Neural crest cell (in vitro differentiated cells): ENCODE measurements at places on chromosomes 5 and 9. TPM values are rescaled to one million over a fixed set of nuclear protein-coding genes. Genes with fewer than 3 reads are reported as not detected.

The NFIL3 gene
- 16.2 and 16.8 TPM in 2 replicates for total RNA-seq

The PJA2 gene
- 51.2 TPM in 2 replicates for total RNA-seq

The CCDC183 gene
- 0.93 and 1.4 TPM in 2 replicates for total RNA-seq

The OLFML2A gene
- 0.09 and 0.14 TPM in 2 replicates for total RNA-seq

GRCh38 chr5:132397224-132397623 lies 27.7 kb downstream of the SLC22A5 start:
- no peak overlapping the region for H3K4me3 ChIP-seq
- H3K27me3 ChIP-seq: peaks cover 20% of the 10 kb centered on the region
- H3K4me1 ChIP-seq: no peaks in the 10 kb centered on the region
- DNase-seq: no peak
- H3K36me3 ChIP-seq: no peaks in the 10 kb centered on the region
- H3K27ac ChIP-seq: no peak overlapping the region

DNA sequence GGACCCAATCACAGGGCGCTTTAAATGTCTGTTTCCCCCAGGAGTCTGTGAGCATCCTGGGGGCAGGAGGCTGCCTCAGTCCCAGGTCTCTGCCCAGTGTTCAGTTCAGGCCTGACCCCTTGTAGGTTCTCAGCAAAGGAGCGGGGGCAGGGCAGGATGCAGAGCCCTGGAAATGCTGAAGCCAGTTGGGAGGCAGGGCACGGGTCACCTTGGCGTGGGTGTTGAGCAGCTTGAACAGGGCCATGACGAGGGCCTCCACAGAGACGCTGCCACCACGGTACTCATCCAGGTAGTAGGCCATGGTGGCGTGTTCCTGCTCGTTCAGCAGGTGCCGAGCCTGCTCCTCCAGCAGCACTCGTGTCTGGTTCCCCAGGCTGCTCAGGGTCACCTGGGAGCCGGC lies 36.3 kb upstream of the AKNA start:
- no peaks in the 10 kb centered on the region for H3K36me3 ChIP-seq
- no peak overlapping the region for H3K27ac ChIP-seq
- no peak overlapping the region for H3K4me3 ChIP-seq
- DNase-seq: no peak
- H3K4me1 ChIP-seq: no peaks in the 10 kb centered on the region

GRCh38 chr9:129026442-129027223 lies 1.5 kb downstream of the SH3GLB2 start:
- peaks cover 44% of the 10 kb centered on the region for H3K4me1 ChIP-seq
- no peaks in the 10 kb centered on the region for H3K36me3 ChIP-seq

- H3K4me3 ChIP-seq: no peak overlapping the region
- no peaks in the 10 kb centered on the region for H3K36me3 ChIP-seq
- H3K4me1 ChIP-seq: peaks cover 7% of the 10 kb centered on the region
- H3K27me3 ChIP-seq: no peaks in the 10 kb centered on the region
- H3K27ac ChIP-seq: no peak overlapping the region
Measured at GRCh38 chr5:39466846-39467245, 42.1 kb upstream of the DAB2 start.

DNA sequence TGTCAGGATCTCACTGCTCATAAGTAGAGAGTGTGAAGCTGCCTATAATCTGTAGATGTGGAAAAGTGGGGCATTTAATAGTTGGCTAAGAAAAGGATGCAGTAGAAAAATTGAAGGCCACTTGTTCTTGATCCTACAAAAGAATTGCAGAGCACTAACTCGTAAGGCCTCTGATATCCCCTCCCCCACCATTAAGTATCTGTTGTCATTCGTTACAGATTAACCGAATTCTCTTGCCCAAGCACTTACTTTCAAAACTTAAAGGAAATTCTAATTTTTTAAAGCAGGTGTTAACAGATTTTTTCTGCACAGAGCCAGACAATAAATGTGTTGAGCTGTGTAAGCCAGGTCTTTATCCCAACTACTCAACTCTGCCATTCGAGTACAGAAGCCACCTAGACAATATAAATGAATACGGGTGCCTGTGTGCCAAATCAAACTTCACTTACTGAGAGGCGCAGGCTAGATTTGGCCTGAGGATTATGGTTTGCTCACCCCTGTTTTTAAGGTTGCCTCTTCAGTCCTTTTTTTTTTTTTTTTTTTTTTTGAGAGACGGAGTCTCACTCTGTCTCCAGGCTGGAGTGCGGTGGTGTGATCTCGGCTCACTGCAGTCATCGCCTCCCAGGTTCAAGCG lies 234.8 kb downstream of the RFK start:
- peaks cover 7% of the 10 kb centered on the region for H3K4me1 ChIP-seq
- no peaks in the 10 kb centered on the region for H3K27me3 ChIP-seq
- H3K4me3 ChIP-seq: no peak overlapping the region
- no peaks in the 10 kb centered on the region for H3K36me3 ChIP-seq
- H3K27ac ChIP-seq: no peak overlapping the region
- no peak for DNase-seq

- peaks cover 4% of the 10 kb centered on the region for H3K36me3 ChIP-seq
- no peaks in the 10 kb centered on the region for H3K27me3 ChIP-seq
- H3K4me1 ChIP-seq: peaks cover 27% of the 10 kb centered on the region
- H3K27ac ChIP-seq: no peak overlapping the region
Measured at GRCh38 chr5:142110046-142110531, 1.5 kb downstream of the NDFIP1 start.

GRCh38 chr5:140318792-140319191 lies 15.9 kb upstream of the PFDN1 start:
- H3K4me3 ChIP-seq: no peak overlapping the region
- no peak for DNase-seq
- no peak overlapping the region for H3K27ac ChIP-seq
- peaks cover 6% of the 10 kb centered on the region for H3K4me1 ChIP-seq
- no peaks in the 10 kb centered on the region for H3K27me3 ChIP-seq
- H3K36me3 ChIP-seq: no peaks in the 10 kb centered on the region

- H3K4me1 ChIP-seq: no peaks in the 10 kb centered on the region
- no peak overlapping the region for H3K4me3 ChIP-seq
- no peak overlapping the region for H3K27ac ChIP-seq
- H3K36me3 ChIP-seq: no peaks in the 10 kb centered on the region
- peaks cover 20% of the 10 kb centered on the region for H3K27me3 ChIP-seq
Measured at GRCh38 chr5:149121145-149121544, 20.1 kb upstream of the ABLIM3 start.

GRCh38 chr9:134036130-134036529 lies 10.8 kb downstream of the BRD3OS start:
- peaks cover under 1% of the 10 kb centered on the region for H3K4me1 ChIP-seq
- no peak overlapping the region for H3K4me3 ChIP-seq
- no peak for DNase-seq
- no peak overlapping the region for H3K27ac ChIP-seq
- H3K36me3 ChIP-seq: peaks cover 49% of the 10 kb centered on the region
- H3K27me3 ChIP-seq: no peaks in the 10 kb centered on the region

DNA sequence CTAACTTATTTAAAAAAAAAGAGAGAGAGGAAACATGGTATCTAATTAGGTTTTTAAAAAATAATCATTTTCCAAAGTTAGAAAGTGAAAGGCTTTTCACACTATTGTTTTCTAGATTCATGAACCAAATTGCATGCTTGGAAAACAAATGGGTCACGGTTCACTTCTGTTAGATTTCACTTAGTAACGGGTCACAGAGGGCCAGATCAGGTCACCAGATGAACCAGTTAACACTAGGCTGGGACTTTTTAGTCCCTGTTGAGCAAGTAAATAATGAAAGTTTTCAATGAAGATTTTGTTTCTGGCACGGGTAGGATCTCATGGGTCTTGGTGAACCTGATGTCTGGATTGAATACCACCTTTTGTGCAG lies 207.2 kb upstream of the RFX3 start:
- H3K27me3 ChIP-seq: no peaks in the 10 kb centered on the region
- DNase-seq: no peak
- peak overlapping the region; percentile 39 for H3K4me3 ChIP-seq
- no peak overlapping the region for H3K27ac ChIP-seq
- H3K4me1 ChIP-seq: peaks cover 13% of the 10 kb centered on the region

DNA sequence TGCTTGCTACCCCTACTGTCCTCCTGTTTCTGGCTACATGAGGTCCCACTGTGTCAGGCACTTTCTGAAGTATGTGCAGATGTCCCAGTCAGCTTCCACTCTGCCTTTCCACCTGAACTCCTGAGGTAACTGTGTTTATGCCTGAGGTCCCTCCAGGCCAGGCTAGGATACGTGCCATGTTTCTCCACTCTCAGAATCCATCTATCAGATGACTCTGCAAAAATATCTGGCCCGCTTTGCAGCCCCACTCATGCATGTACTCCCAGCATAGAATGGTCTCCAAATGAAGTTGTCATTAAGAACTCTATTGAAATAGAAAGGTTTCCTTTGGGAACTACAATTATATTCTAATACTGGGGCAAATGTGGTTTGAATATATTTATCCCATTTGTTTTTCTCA lies 231.9 kb upstream of the RASEF start:
- no peak for DNase-seq
- no peaks in the 10 kb centered on the region for H3K4me1 ChIP-seq
- no peak overlapping the region for H3K4me3 ChIP-seq

DNA sequence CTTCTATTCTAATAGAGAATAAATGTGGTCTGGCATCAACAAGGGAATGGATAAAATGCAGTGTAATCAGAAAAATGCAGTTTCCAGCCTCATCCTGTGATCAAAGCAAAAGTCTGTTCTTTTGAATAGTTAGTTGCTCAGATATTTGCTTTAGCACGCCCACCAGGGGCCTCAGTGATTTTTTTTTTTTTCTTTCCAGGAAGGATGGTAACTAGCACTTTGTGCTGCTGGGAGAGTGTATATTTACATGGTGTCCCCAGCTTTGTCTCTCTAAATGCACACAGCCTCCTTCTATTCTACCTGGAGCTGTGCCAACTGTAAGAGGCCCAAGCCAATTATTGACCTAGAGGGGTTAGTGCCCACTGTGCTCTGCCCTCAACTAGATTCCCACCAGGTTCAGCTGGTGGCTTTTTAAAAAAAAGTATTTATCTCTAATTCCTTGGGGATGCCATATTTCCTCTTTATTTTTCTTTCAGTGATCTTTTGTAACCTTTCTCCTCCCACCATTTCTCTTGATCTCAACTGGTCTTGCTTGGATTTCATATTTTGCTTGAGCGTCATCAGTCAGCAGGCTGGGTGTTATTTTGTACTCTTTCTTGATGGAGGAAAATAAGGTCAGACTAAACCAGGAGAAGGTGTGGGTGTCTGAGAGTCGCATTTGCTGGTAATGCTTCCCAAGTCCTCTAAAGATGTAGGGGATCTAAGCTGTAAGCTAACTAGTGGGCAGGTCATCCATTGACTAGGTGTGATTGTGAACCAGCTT lies 193.0 kb upstream of the C9orf72 start:
- H3K36me3 ChIP-seq: no peaks in the 10 kb centered on the region
- H3K4me1 ChIP-seq: peaks cover 25% of the 10 kb centered on the region
- no peak overlapping the region for H3K4me3 ChIP-seq
- no peak for DNase-seq
- no peaks in the 10 kb centered on the region for H3K27me3 ChIP-seq
- peak overlapping the region; percentile 79 for H3K27ac ChIP-seq

GRCh38 chr9:138024831-138025291 lies 147.3 kb downstream of the CACNA1B start:
- peaks cover 77% of the 10 kb centered on the region for H3K27me3 ChIP-seq
- H3K36me3 ChIP-seq: no peaks in the 10 kb centered on the region
- DNase-seq: no peak
- no peaks in the 10 kb centered on the region for H3K4me1 ChIP-seq
- no peak overlapping the region for H3K4me3 ChIP-seq

DNA sequence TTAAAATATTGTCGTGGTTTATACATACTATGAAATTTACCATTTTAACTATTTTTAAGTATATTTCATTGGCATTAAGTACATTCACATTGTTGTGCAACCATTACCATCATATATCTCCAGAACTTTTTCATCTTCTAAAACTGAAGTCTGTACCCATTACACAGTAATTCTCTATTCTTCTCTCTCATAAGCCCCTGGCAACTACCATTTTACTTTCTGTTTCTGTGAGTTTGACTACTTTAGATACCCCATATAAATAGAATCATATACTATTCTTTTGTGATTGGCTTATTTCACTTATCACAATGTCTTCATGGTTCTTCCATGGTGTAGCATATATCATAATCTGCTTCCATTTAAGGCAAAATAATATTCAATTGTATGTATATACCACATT lies 30.3 kb downstream of the NDUFS4 start:
- H3K27me3 ChIP-seq: no peaks in the 10 kb centered on the region
- H3K36me3 ChIP-seq: peaks cover 4% of the 10 kb centered on the region

DNA sequence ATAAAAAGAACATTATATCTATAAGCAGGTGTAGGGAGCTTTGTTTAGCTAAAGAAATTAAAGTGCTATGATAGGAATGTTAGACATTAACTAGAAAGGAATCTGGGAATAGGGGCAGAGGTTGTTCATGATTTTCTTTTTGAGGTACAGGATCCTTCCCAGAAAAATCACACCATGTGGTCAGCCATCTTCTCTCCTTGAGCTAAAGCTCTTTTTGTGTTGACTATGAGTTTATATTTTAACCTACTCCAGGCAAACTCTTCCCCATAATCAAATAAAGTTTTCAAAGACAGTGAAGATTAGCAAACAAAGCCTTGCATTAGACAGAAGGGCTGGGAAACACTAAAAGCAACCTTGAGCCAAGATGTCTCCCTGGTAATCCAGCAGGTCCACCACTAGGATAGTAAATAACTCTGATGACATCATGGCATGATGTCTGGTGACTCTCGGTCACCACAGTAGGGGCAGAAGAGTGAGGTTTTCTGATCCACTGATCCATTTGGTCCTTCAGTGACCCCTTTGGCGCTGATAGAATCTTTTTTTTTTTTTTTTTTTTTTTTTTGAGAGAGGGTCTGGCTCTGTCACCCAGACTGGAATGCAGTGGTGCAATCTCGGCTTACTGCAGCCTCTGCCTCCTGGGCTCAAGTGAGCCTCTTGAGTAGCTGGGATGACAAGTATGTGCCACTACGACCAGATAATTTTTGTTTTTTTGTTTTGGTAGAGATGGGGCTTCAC lies 30.6 kb upstream of the IL6ST start:
- no peak for DNase-seq
- H3K27me3 ChIP-seq: no peaks in the 10 kb centered on the region
- no peaks in the 10 kb centered on the region for H3K36me3 ChIP-seq
- no peak overlapping the region for H3K4me3 ChIP-seq
- no peak overlapping the region for H3K27ac ChIP-seq
